ENCODE measurements at places on chromosomes 1 and 21.
A peak's percentile ranks its signal among the peaks of the same experiment; 100 is the strongest.

GRCh38 chr1:177223359-177223758, 52.6 kb downstream of the BRINP2 start:
- no peak for DNase-seq

GRCh38 chr21:46243325-46243724, 14.8 kb upstream of the LSS start:
- DNase-seq = no peak

- no peak for DNase-seq
Observed at GRCh38 chr1:10511494-10511885, 36.7 kb downstream of the PEX14 start.

- DNase-seq = no peak
Observed at GRCh38 chr21:33651965-33652680, 9.8 kb downstream of the ITSN1 start.

DNA sequence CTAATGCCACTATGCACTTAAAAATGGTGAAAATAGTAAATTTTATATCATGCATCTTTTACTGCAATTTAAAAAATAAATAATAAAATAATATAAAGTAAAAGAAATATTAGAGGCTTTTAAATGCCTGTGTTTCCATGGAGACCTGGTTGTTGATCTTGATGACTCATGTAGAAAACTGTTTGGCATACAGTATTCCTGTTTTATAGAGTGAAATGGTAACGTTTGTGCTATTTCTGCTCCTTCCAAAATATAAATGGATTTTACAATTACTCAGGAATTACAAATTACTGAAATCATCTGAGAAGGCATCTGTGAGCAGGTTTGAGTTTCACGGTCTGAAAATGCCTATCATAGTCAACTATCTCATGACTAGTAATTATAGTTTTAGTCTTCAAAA, 98.4 kb upstream of the USP25 start:
- no peak for DNase-seq

DNA sequence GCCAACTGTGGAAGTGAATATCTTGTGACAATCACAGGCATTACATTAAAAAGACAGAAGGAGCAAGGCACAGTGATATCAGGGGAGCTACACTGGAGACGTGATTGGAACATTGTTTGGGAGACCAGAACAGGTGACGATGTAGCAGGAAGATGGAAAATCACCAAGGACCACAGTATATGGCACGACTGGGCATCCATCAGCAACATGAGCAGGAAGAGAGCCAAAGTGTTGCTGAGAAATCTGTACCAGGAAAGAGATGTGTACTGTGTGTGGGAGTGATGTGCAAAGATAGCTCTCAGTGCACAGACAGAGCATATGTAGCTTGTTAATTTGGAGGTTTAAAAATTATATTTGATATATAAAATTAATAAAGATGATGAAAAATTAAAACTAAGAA, 790.6 kb upstream of the ADGRL2 start:
- DNase-seq = no peak

DNA sequence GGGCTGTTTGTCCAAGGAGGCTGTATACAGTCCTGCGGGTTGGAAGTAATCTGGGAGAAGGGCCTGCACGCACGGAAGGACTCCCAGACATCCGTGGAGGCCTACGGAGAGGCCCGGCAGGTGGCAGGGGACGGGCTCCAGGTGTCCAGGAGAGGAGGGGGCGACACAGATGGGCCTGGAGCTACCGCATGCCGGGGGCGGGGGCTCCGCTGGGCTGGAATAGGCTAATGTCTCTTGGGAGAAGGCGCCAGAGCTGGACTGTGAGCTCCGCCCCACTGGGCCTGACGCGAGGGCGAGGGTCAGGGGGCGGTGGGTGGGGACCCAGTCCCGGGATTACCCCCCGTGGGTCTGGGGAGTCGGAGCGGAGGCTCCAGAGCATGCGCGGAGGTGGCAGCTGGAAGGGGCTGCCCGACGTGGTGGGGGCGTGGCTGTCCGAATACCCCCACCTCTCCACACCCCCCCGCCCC, 659 bp downstream of the AGO1 start:
- peak; percentile 58 for DNase-seq

DNA sequence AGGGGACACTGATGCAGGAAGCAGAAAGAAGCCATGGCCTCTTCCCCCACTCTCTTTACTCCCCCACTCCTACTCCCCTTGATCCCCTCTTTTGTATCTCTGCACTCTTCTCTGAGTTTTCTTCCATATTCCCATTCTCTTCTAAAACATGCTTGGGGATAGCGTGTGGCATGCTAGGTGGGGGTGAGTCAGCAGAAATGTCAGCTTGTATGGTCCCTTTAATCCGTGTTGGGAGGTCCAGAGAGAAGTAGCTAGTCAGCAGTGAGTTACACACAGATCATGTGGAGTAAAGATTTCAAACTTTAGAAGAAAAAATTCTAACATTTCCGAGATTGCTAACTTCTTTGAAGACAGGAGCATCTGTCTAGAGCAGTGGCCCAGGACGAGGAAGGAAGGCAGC, 4.0 kb upstream of the KCNK1 start:
- DNase-seq = no peak

DNA sequence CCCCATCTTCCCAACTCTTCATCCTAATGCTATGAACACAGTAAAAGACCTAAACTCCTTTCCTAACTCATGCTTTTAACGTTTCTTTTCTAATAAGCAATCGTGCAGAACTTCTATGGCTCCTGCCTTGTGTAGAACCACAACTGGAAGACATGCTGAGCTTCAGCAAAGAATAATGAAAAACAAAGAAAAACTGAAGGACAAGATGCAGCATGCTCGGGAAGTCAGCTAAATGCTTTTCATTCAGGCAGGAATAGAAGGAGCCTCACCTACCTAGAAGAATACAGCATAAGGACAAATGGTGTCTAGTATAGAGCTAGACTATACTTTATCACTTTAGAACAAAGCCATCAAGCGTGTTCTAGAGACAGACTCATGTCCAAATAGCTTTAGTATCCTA, 45.9 kb downstream of the LUZP1 start:
- DNase-seq = no peak

- DNase-seq = no peak
Observed at GRCh38 chr1:59502009-59502691, 205.3 kb downstream of the FGGY start.

DNA sequence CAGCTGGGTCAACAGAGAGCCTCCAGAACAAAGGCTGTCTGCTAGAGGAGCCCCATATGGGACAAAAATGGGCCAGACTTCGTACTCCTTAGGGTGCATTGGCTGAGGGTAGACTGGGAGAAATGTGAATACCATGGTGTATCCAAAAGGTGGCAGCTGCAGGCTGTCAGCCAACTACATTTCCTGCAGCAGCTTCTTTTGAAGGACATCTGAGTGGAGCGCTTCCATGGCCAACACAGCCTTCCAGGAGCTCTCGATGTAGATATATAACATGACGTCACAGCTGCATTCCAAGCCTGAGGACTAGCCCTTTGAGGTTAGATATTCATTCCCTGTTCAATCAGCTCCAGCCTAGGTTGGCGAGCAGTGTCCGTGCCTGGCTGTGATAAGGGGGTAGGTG, 107.7 kb downstream of the MAB21L3 start:
- DNase-seq = no peak
